Left colon (tissue), 2 donors: ENCODE measurements at places on chromosomes 11 and 22. TPM values are rescaled to one million over a fixed set of nuclear protein-coding genes. Genes with fewer than 3 reads are reported as not detected.

NR1H3 gene
- 58.2 TPM for total RNA-seq

PIK3IP1 gene
- 21.9 TPM for total RNA-seq

OR52N1 gene
- total RNA-seq: not detected

ELMOD1 gene
- total RNA-seq: 0.22 TPM

GRCh38 chr11:82790723-82791484, 57.2 kb upstream of the FAM181B start:
- no peak for DNase-seq

- DNase-seq: no peak
Observed at GRCh38 chr11:126515501-126515900, 160.0 kb downstream of the ST3GAL4 start.

GRCh38 chr11:15724601-15725000, 609.9 kb downstream of the INSC start:
- DNase-seq: no peak

GRCh38 chr11:57313071-57313787, 11.5 kb downstream of the TNKS1BP1 start:
- no peak for DNase-seq
